Cortex of kidney (tissue), 1 donor: ENCODE measurements at places on chromosomes 1 and 21.

DNA sequence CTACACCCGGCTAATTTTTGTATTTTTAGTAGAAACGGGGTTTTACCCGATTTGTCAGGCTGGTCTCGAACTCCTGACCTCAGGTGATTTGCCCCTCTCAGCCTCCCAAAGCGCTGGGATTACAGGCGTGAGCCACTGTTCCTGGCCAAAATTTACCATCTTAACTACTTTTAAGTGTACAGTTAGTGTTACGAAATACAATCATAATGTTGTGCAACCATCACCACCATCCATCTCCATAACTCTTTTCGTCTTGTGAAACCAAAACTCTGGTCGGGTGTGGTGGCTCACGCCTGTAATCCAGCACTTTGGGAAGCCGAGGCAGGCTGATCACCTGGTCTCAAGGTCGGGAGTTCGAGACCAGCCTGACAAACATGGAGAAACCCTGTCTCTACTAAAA, 14.1 kb upstream of the ZBTB40 start:
- no peak for DNase-seq

DNA sequence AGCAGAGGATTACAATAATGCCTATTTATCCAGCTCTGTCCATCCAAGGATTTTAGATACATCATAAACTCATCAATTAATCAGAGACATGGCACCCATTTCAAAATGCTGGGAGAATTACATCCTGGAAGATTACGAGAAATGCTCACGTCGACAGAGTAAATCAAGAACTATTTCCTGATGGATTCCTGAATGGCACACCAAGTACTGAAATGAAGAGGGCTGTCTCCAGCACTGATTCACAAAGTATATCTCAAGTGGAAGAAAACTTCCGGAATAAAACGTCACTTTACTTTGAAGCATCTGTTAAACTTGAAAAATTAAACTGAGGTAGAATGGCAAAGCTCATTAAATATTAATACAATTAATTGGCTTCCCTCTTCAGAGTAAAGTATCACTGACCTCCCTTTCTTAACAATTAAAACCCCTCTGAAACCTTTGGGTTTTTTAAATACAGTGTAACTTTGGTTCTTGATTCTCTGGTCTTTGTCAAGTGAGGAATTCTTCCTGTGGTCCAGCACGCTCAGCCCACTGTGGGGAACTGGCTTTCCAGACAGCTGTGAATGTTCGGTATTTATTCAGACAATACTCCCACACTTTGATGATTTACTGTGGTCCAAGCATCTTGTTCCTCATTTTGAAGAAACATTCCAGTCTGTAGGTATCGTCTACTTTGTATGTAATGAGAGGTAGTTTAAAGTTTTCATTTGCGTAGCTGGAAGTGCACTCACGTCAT, 288.0 kb downstream of the NFIA start:
- DNase-seq: no peak

DNA sequence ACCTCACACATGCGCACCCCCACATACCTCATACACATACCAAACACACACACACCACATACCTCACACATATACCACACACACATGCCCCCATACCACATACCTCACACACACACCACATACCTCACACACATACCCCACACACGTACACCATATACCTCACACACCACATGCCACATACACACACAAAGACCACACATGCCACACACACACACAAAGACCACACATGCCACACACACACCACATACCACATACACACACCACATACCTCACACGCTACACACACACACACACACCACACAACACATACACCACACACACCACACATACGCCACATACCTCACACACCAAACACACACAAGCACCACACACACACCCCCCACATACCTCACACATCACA, 30.0 kb downstream of the HIVEP3 start:
- DNase-seq: no peak

DNA sequence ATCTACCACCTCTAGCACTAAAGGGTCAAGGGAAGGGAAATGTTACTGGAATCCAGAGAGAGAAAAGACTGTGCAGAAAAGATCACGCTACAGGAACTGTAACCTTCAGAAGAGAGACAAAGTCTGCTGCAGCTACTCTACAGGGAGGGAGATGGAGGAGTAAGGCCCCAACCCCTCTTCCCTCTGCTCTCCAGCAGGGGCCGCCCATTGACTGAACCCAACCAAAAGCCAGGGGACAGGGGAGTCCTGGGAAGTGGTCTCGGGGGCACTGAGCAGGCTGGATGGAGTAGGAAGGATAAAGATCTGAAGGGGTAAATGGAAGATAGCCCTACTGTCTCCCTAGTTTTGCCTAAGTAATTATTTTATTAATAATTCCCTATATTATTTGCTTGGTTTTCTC, 72.8 kb upstream of the NR5A2 start:
- DNase-seq: no peak
